ENCODE measurements at places on chromosomes 7 and 10.

- no peak for DNase-seq
Measured at GRCh38 chr10:43892062-43892770, 243.5 kb upstream of the ZNF32 start.

GRCh38 chr7:102097601-102098161, 189.0 kb upstream of the SH2B2 start:
- no peak for DNase-seq

GRCh38 chr10:121296881-121297585, 301.2 kb downstream of the FGFR2 start:
- no peak for DNase-seq

DNA sequence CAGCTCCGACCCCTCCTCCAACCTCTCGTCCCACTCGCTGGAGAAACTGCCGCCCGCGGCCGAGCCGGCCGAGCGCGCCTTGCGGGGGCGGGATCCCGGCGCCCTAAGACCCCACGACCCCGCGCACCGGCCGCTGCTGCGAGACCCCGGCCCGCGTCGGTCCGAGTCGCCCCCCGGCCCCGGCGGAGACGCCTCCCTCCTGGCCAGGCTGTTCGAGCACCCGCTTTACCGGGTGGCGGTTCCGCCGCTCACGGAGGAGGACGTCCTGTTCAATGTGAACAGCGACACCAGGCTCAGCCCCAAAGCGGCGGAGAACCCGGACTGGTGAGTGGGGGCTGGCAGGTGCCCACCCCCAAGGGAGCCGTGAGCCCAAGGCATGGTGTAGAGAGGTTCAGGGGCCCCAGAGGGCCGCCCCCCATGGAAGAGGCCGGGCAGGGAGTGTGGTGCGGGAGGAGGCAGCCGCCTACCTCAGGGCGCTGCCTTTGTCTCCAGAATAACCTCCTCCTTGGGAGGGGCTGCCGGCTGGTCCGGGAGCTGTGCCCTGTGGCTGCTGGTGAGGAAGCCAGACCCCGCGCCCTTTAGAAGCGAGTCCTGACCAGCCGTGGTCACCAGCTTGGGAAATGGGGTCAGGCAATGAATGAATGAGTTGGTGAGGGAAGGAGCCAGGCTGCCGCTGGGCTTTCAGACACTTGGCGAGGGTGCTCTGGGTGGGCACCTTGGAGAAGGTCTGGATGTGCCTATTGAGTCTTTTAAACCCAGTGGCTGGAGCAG, 1.3 kb downstream of the FAM20C start:
- no peak for DNase-seq

DNA sequence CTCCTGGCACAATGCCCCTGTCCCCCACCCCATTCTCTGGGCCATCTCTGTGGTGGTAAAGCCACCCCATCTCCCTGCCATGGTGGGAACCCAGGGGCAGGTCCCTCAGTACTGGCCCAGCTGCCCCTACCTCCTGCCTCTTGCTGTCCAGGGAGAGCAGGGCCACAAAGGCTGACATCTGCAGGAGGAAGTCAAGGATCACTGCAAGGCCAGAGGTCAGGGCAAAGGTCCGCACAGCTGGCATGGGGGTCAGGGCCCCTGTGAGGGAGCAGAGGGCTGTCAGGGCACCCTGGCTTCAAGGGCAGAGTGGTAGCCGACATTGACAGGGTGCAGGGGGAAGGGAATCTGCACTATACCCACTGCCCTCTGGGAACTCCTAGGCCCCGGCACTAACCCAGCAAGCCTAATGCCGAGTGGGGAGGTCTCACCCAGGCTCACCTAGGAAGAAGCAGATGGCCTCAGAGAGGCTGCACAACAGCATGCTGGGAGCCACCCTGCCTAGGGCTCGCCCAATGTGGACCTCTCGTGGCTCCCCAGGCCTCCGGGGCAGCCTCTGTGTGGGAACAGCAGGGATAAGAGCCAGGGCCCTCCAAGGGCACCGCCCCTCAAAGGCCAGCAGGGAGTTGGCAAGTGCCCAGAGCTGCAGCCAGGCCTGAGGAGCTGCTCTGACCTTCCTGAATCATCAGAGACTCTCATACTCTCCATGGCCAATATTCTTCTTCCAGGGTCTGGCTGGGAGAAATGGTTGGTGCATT, 7.7 kb downstream of the NPC1L1 start:
- DNase-seq, result no peak

DNA sequence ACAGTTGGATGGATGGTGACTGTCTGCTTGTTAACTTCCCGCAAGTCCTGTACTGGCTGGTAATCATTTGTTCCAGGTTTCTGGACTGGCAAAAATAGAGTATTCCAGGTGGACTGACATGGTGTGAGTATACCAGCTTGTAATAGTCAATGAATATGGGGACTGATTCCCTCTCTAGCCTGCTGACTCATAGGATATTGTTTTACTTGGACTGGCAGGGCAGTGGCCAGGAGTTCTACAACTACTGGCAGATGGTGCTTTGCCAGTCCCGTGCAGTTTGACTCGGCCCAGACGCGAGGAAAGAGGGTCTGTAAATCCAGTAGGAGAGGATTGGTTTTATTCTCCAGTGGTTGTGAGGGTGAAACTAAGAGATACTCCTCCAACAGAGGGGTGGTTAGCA, 78.0 kb downstream of the PRR15 start:
- DNase-seq, result no peak

DNA sequence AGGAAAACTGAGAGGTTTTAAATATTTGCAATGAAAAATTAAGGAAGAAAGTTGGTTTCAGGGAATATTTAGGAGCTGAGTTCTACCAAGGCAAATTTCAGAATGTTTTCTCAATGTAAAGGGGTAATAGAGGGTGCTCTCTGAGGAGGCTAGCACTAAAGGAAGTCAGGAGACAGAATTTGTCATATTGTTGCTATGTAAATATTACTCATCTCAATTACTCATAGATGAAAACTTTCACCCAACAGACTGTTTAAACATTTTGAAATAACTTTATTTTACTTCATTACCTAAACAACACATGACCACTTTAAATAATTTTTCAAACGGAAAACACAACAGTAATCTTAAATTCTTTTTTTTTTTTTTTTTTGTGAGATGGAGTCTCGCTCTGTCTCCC, 274.8 kb upstream of the NRG3 start:
- DNase-seq, result no peak

DNA sequence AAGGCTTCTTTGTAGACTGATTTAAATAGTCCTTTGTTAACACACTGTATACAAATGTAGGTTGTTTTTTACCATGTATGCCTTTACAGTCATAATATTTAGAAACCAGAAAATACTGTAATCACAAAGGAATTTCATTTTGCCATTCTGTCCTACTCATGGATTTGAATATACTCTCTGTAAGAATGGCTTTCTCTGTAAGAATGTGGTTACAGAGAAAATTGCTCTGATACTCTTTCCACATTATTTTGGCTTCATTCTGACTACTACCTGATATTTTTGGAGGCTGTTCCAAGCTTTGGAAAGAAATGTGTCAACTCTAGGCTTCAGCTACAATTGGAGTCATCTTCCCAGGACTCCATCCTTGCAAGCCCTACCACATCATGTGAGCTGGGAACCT, 23.5 kb downstream of the CH25H start:
- DNase-seq, result no peak

- no peak for DNase-seq
Measured at GRCh38 chr10:104028146-104028545, 57.5 kb downstream of the COL17A1 start.

GRCh38 chr10:100879741-100880360, 32.9 kb upstream of the SLF2 start:
- no peak for DNase-seq

DNA sequence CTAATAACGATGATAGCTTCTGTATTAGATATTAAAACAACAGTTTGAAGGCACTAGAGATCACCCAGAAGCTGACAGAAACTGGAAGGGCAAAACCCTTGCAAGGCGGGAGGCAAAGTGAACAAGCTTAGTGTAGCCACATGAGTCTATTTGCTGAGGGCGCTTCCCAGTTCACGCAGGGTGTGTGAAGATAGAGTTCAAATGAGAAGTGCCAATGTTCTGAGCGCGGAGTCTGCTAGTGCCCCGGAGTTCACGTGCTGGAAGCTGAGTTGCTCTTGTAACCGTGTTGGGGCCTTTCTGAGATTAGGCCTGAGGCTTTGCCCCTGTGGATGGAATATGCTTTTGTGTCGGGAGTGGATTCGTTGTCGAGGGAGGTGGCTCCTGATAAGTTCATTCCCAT, 16.6 kb upstream of the GTPBP4 start:
- no peak for DNase-seq

GRCh38 chr7:129452589-129453231, 18.5 kb downstream of the STRIP2 start:
- DNase-seq, result no peak

DNA sequence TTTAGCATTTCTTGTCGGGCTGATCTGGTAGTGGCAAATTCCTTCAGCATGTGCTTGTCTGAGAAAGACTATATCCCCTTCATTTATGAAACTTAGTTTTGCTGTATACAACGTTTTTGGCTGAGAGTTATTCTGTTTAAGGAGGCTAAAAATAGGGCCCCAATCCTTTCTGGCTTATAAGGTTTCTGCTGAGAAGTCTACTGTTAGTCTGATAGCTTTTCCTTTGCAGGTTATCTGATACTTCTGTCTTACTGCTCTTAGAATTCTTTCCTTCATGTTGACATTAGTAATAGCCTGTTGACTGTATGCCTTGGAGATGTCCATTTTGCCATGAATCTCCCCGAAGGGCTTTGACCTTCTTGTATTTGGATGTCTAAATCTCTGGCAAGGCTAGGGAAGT, 9.9 kb downstream of the CASP7 start:
- DNase-seq, result no peak

GRCh38 chr10:79246209-79246581, 101.1 kb upstream of the PPIF start:
- DNase-seq, result no peak

- DNase-seq, result no peak
Measured at GRCh38 chr7:144668503-144668902, 167.3 kb downstream of the TPK1 start.

DNA sequence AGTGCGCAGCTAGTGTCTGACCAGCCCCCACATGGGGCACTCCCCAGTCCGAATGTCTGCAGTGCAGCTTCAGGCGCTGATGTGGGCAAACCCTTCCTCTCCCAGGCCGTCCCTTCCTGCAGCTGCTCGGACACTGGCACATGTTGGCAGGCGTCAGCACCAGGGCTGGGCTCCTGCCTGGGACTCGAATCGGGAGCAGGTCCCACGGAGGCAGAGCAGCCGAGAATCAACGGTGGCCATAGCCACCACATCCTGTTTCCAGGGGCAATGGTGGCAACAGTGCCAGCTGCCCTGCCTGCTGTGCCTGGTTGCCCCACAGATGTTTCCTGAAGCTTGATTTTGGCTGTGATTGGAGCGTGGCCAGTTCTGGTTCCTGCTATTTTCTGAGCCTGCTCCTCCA, 65.8 kb downstream of the MGMT start:
- no peak for DNase-seq

DNA sequence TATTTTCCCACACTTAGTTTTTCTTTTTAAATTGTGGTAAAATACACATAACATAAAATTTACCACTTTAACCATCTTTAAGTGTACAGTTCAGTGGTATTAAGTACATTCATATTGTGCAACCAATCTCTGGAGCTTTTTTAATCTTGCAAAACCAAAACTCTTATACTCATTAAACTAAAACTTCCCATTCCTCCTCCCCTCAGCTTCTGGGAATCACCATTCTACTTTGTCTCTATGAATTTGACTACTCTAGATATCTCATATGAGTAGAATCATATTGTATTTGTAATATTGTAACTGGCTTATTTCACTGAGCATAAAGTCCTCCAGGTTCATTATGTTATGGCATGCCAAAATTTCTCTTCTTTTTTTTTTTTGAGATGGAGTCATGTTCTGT, 86.4 kb upstream of the JAZF1 start:
- no peak for DNase-seq

GRCh38 chr10:72106896-72107295, 18.5 kb upstream of the SPOCK2 start:
- no peak for DNase-seq

- DNase-seq, result no peak
Measured at GRCh38 chr10:14683256-14683655, 91.4 kb downstream of the FAM107B start.

GRCh38 chr7:114916261-114916892, 5.5 kb upstream of the MDFIC start:
- no peak for DNase-seq

- DNase-seq, result no peak
Measured at GRCh38 chr7:135397689-135398088, 112.2 kb downstream of the CNOT4 start.

DNA sequence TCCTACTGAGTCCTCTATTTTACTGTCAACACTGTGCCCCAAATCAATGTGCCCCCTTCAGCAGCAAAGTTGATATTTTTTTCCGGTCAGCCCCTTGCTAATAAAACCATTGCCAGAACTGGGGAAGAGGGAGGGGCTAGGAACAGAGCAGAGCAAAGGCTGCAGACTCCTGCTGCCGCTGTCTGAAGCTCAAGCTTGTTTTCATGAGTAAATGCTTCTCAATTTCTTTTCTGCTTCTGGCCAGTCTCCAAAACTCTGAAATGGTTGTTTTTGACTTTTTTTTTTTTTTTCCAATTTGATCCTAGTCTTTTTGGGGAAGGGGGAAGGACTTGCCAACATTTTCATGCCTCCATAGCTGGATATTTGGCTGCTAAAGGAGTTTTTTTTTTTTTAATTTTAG, 26.7 kb upstream of the PROSER2 start:
- no peak for DNase-seq
